ENCODE measurements at places on chromosomes 1 and 21.

DNA sequence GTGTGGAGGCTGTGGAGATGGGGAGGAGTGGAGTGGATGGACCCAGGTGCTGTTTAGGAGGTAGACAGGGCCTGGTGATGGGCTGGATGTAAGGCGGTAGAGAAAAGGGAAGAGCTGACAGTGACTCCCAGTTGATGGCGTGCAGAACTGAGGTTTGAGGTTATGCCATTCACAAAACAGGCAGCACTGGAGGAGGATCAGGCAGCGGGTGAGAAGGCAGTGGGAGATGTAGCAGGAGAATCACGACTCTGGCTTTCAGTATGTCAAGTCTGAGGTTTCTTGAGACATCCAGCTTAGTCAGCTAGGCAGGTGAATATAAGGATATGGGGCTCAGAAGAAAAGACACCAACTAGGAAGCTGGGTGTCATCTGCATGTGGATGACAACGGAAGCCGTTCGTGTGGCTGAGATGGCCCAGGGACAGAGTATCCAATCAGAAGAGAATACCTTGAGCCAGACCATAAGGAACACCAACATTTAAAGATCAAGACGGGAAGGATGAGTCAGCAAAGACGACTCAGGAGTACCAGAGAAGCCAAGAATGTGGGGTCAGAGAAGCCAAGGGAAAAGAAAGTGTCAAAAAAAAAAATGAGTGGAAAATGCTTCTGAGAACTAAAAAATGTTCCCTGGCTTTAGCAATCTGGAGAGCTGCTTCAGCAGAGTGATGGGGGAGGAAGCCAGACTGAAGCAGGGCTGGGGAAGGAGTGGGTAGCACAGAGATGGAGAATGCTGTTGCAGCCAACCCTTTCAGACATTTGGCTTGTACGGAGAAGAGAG lies 15.2 kb downstream of the LRRN2 start:
- DNase-seq, result peak; percentile 57

GRCh38 chr1:90716243-90716551 lies 905 bp downstream of the BARHL2 start:
- no peak for DNase-seq

DNA sequence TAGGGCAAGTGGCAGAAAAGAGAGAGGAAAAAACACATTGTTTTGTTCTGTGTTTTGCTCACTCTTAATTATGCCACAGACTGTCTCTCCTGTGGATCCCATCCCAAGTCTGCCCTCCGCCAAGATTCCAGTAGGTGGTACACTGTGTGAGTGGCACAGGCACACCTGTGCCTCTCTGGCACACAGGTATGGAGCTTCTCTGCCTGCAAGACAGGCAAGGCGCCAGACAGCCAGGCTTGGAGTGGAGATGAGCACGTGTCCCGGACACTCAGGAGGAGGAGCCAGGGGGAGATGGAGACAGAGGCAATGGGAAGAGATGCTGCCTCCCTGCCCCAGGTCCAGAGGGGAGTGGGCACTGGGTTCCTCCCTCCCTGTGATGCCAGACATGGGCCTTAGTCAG lies 6.5 kb upstream of the GRIK3 start:
- no peak for DNase-seq

GRCh38 chr21:31961704-31962103 lies 88.9 kb downstream of the HUNK start:
- DNase-seq, result no peak

GRCh38 chr1:90443354-90443753 lies 273.7 kb downstream of the BARHL2 start:
- no peak for DNase-seq

GRCh38 chr1:203321273-203322052 lies 16.1 kb downstream of the BTG2 start:
- no peak for DNase-seq

- DNase-seq, result no peak
Measured at GRCh38 chr1:92314024-92314423, 15.2 kb downstream of the RPAP2 start.

GRCh38 chr1:230211436-230212145 lies 144.6 kb downstream of the GALNT2 start:
- DNase-seq, result no peak

DNA sequence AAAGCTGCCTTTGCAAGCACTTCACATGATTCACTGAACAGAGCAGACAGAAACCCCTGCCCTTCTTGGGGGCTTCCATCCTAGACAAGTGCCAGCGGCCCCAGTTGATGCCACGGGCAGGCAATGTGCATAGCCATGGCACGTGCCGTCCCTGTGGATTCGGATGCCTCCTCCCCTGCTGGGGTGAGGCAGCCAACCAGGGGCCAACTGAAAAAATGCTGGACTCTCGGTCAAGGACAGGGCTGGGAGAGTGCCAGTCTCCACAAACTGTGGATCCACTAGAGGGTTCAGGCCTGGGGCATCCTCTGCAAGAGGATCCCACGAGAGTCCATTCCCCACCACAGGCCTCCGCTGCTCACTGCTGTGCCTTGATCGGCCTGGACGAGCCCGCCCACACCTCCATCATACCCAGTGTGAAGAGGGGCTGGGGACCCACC lies 3.8 kb downstream of the JMJD4 start:
- no peak for DNase-seq

DNA sequence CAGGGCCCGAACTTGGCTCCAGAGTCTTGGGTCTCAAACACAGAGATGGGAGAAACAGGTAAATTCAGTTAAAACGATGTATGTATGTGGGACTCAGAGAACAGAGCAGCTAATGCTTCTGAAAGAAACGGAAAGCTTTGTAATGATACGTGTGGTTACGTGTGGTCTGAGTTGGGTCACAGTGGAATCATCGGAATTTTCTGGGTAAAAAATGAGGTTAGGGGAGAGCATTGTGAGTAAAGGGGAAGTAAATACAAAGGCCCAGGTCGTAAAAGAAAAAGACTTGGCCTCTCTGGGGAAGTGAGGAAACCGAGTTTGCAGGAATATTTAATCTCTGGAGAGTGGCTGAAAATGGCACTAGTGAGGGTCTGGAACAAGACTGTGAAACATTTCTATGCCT lies 8.3 kb downstream of the NHLH2 start:
- no peak for DNase-seq

- no peak for DNase-seq
Measured at GRCh38 chr1:116365353-116365780, 7.7 kb upstream of the ATP1A1 start.

- peak; percentile 27 for DNase-seq
Measured at GRCh38 chr1:229440851-229441537, 7.1 kb upstream of the ACTA1 start.

DNA sequence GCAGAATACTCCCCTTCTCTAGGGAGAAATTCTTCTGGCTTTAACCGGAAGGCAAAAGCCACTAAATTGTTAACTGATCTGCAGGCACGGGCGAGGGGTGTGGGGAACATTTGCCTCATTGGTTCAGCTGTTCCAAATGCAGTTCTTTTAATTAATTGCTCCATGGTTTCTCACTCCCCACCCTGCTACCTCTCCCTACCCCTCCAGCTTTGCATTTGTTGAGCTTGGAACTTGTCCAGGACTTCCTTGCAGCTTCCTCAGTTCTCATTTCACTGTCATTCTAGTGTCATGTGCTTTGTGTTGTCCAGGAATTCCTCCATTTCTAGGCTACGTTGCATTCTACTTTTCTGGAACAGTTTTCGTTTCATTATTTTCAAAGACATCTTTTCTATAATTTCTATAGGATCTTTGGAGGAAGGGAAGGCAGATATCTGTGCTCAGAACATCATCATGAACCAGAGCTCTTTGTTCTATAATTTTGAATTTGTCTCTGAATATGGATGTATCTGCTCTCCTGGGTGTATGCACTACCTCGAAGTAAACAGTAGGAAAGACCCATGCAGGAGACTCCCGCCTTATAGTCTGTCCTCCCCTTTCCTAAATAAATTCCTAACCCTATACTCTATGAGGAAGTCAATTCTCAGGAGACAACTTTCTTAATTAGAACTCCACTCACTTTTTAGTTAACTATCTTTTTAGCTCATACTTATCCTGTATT lies 132.4 kb upstream of the LMO4 start:
- no peak for DNase-seq

DNA sequence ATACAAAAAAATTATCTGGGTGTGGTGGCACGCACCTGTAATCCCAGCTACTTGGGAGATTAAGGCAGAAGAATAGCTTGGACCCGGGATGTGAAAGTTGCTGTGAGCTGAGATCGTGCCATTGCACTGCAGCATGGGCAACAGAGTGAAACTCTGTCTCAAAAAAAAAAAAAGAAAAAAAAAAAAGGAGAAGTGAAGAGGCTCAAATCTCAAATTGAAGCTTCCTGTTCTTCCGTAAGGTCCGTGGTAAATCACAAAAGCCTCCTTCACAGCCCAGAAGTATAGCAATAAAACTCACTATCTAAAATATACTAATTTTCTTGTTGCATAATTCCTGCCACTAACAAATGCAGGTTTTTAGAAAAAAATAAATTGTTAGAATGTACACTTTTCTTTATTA lies 498.2 kb upstream of the BRINP3 start:
- no peak for DNase-seq

- DNase-seq, result no peak
Measured at GRCh38 chr1:228752675-228753265, 17.5 kb downstream of the RHOU start.

DNA sequence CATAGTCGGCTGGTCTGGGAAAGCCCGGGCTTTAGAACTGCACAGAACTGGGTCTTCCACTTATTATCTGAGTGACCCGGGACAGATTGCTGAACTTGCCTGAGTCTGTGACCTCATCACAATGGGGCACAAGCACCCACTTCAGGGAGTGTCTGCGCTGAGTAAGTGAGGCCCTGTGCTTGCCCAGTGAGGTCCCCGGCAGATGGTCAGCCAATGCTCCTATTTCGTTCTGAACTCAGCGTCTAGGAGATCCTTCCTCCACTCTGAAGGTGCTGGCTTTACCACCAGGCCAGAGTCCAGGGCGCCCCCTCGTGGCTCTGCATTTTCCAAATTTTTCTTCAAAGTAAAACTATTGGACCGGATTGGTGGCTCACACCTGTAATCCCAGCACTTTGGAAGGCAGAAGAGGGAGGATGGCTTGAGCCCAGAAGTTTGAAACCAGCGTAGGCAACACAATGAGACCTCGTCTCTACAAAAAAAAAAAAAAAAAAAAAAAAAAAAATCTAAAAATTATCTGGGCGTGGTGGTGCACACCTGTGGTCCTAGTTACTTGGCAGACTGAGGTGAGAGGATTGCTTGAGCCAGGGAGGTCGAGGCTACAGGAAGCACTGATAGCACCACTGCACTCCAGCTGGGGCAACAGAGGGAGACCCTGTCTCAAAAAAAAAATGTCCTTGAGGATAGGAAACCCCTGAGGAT lies 61.7 kb downstream of the FCRL5 start:
- DNase-seq, result peak; percentile 63

- no peak for DNase-seq
Measured at GRCh38 chr21:41833497-41834115, 45.5 kb downstream of the PRDM15 start.

DNA sequence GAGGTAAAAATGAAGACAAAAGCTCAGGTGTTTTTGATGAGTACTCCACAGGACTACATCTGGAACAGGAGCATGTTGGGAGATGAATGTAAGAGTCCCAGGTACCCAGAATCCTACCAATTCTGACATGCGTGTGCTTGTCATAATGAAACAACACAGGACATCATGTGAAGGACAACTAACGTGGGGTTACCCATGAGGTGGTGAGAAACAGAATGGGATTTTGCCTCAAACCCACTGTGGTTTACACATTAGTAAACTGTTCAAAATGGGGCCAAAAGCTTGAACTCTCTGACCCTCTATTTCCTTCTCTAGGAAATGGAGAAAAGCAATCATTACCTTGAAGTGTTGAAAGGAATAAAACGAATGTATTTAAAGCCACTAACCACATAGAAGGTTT lies 266.2 kb downstream of the RGS7 start:
- no peak for DNase-seq

GRCh38 chr1:41802532-41803501 lies 115.9 kb downstream of the HIVEP3 start:
- peak; percentile 13 for DNase-seq

- no peak for DNase-seq
Measured at GRCh38 chr1:233909195-233909594, 4.7 kb downstream of the SLC35F3 start.

- no peak for DNase-seq
Measured at GRCh38 chr1:41480204-41481108, 4.0 kb downstream of the EDN2 start.

DNA sequence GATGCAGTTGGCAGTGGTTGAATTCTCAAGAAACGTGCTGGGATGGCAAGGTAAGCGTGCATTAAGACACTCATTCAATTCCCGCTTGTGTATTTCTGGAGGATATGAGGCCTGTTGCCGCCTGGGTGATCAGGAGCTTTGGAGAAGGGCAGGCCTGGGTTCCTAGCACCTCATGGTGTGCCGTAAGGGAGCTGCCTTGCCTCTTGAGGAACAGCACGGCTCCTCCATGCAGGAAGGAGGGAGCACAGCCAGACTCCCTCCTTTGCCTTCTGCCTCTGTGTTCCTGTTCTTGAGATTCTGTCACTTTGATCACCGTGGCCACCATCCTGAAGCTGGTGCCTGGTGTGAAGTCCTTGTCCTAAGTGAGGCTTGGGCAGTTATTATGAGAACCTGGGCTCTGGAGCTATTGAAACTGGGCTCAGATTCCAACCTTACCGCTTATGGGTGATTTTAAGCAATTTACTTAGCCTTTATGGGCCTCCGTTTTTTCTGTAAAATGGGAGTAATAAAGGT lies 18.3 kb downstream of the SLFNL1 start:
- no peak for DNase-seq

GRCh38 chr1:44318097-44319088 lies 36.7 kb downstream of the ERI3 start:
- peak; percentile 72 for DNase-seq

GRCh38 chr21:36863260-36863659 lies 103.2 kb downstream of the HLCS start:
- no peak for DNase-seq

- no peak for DNase-seq
Measured at GRCh38 chr21:42263591-42264131, 44.7 kb downstream of the ABCG1 start.

DNA sequence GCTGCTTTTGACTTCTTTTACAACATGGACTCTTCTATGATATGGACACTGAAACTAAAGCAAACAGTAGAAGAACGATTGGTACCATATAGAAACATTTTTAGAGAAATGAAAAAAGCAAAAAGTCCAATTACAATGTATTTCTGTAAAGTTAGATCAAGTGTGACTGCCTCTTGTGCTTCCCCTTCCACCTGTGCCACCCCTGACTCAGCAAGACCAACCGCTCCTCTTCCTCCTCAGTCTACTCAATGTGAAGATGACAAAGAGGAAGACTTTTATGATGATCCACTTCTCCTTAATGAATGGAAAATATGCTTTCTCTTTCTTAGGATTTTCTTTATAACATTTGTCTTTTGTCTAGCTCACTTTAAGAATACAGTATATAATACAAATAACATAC lies 66.9 kb downstream of the PHTF1 start:
- DNase-seq, result no peak

DNA sequence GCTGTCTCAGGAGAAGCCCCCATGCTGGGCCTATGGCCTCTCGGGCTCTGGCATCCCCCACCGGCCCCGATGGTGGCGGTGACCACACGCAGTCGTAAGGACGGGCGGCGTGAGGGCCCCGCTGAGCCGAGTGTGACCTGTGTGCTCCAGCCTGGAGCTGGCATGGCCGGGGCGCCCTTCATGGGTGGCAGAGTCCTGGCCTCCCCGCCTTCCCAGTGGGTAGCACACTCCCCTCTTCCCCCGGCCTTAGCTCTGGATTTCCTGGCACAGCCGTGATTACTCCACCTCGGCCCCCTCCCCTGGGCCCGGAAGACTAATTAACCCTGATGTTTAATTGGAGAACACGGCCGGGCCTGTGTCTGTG lies 44.6 kb downstream of the SLX9 start:
- no peak for DNase-seq

Measured in AG20443 (cell line).